ENCODE measurements at places on chromosomes 4 and X.

- no peak for DNase-seq
These were observed 23.0 kb downstream of the GPR174 start for GRCh38 chrX:79167462-79167861.

GRCh38 chr4:185535612-185536410 is 504 bp upstream of the PDLIM3 start:
- DNase-seq, result peak; percentile 75

DNA sequence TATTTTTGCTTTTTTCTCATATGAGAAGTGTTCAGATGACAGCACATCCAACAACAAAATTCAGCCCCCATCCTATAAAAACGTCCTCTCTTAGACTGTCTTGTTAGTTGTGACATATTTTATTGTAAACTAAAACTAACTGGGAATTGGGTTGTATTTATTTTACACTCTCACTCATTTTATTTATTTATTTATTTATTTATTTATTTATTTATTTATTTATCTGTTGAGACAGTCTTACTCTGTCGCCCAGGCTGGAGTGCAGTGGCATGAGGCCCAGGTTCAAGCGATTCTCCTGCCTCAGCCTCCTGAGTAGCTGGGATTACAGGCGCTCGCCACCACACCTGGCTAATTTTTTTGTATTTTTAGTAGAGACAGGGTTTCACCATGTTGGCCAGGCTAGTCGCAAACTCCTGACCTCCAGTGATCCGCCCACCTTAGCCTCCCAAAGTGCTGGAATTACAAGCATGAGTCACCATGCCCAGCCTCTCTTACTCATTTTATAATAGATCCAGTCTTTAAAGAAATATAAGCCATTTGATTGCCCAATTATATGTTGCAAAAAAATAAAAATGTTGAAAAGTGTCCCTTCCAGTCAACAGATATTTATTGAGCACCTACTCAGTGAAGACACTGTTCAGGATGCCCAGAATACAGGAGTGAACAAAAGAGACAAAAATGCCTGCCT is 44.6 kb downstream of the PALLD start:
- no peak for DNase-seq

DNA sequence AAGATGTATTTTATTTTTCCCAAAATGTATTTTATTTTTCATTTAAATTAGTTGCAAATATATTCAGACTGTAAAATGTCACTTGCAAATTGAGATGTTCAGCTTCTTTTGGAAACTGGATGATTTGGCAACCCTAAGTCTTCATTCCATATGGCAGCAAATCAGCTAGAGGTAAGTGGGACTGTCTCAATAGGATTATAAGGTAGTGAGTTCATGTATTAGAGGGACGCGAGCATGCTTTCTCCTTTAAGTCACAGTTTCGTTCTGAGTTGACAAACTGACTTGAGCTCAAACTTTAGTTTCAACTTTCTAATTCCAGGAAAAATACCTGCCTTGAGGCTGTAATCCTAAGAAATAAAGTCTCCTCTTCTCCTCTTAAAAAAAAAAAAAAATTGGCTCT is 44.2 kb upstream of the TMEM131L start:
- no peak for DNase-seq

DNA sequence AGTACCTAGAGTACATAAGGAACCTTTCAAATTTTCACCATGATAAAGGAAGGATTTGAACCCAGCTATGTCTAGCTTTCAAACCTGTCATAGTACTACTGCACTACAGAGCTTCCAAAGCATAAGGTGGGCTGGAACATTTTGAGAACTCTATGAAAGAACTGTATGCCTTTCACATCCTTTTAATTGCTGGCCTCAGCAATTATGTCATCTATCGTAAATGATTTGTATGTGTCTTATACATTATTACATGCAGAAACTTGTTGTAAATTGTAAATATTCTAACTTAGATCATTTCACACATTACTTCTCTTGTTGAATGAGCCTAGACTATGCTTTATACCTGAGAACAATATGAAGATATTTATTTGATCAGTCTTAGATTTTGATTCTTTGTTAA is 220.7 kb downstream of the HEPH start:
- no peak for DNase-seq

GRCh38 chr4:113591982-113592381 is 169.6 kb downstream of the CAMK2D start:
- DNase-seq, result no peak

- no peak for DNase-seq
These were observed 56.1 kb downstream of the KLHL5 start for GRCh38 chr4:39118034-39118658.

- DNase-seq, result no peak
These were observed 57.8 kb downstream of the SOD3 start for GRCh38 chr4:24853142-24853541.

- no peak for DNase-seq
These were observed 20.6 kb downstream of the CLDN22 start for GRCh38 chr4:183299464-183299863.

DNA sequence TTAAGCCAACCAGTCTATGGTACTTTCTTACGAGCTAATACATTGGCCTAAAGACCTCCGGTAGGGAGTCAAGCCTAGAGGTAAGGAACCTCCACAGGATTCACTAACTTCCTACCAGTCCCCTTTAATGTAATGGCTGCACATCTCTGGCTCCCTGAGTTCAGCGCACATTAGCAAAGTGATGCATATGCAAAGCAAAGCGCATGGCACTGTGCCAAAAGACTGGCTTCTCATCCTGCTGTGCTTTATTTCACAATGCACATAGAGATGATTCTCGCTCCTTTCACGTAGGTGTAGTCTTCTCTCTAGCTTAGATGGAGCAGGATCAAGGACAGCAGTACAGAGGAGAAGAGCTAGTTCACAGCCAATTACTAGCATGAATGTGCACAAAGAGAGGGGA is 14.6 kb upstream of the CLTRN start:
- no peak for DNase-seq

DNA sequence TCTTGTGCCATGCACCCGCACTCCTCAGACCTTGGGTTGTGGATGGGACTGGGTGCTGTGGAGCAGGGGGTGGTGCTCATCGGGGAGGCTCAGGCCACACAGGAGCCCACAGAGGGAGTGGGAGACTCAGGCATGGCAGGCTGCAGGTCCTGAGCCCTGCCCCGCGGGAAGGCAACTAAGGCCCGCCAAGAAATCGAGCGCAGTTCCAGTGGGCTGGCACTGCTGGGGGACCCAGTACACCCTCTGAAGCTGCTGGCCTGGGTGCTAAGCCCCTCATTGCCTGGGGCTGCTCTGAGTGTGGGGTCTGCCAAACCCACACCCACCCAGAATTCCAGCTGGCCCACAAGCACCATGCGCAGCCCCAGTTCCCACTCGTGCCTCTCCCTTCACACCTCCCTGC is 450.5 kb upstream of the FGF16 start:
- no peak for DNase-seq

DNA sequence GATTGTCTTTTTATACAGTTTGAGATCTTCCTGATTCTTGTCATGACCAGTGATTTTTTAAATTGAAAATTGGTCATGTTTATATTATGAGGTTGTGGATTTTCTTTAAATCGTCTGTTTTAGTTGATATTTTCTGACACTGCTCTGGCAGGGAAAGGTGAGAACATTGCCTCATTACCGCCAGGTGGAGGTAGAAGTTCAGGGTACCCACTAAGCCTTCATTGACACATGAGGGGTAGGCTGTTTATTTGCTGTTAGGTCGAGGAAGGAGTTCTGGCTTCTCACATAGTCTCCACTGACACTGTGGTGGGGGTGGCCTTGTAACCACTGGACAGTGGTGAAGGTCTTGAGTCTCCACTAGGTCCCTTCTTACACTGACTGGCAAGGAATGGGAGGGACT is 117.6 kb upstream of the GPR101 start:
- no peak for DNase-seq

DNA sequence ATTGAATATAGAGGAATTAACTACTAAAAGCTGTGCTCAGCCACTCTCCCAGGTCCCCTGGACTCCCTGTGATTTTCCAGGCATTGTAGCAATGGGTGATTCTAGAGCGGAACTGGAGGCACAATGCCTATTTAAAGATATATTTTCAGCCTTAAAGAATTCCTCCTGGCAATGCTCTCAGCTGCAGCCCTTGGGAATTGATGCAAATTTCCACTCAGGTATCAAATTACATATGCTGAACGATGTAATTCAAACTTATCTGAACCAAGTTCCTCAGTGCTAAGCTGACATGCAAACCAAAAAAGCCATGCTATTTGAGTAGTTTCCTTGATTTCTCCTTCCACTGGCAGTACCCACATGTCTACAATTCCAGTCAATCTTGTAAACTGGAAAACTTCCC is 86.3 kb upstream of the GABRA3 start:
- DNase-seq, result no peak

GRCh38 chr4:139227729-139228404 is 50.8 kb upstream of the ELF2 start:
- DNase-seq, result no peak

GRCh38 chrX:13755254-13755653 is 20.7 kb downstream of the OFD1 start:
- DNase-seq, result no peak

DNA sequence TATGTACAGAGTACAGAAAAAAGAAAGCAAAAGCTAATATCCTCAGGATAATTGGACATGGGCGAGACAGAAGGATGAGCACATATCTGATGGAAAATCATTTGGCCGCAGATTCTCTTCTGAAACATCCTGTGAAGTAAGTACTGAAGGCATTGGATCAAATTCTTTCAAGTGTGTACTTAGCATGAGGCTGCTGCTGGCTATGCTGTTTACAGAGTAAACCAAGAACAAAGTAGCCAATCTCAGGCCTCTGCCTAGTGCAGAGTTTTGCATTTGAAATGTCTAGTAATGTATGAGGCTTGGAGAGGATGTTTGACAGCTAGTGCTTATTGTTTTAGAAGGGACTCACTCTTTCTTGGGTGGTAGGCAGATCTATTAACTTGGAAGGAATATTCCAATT is 128.5 kb downstream of the MAGEC2 start:
- no peak for DNase-seq

DNA sequence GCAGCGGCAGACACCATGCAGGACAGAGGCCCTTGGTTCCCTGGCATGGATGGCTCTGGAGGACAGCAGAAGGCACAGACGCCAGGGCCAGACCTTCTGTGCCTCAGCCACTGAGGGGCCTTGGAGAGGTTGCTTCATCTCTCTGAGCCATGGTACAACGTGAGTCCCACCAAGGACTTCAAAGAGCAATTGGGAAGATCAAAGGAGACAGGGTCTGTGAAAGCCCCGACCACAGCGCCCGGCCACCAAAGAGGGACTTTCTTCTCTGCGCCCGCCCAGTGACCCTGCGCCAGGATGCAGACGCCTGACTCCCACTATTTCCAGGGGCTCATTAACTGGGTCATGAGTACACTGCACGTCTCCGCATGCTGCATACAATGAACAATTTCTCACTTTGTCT is 174.0 kb downstream of the AFAP1 start:
- no peak for DNase-seq

DNA sequence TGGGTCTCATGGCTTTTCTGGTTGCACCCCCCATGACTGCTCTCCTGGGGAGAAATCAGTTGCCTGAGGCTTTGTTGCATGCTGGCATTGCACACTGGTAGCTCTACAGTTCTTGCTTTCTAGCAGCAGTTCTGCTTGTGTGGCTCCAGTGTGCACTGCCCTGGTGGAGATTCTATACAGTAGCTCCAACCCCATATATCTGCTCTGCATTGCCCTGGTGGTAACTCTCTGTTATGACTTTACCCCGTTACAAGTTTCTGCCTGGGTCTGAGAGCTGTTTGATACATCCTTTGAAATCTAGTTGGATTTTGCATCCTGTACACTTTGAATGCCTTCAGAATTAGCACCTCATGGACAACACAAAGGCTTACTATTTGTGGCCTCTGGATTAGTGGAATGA is 241.4 kb upstream of the EPHA5 start:
- no peak for DNase-seq
